ENCODE measurements at places on chromosomes 2 and 18. TPM values are rescaled to one million over a fixed set of nuclear protein-coding genes. Genes with fewer than 3 reads are reported as not detected.
A peak's percentile ranks its signal among the peaks of the same experiment; 100 is the strongest.

DNA sequence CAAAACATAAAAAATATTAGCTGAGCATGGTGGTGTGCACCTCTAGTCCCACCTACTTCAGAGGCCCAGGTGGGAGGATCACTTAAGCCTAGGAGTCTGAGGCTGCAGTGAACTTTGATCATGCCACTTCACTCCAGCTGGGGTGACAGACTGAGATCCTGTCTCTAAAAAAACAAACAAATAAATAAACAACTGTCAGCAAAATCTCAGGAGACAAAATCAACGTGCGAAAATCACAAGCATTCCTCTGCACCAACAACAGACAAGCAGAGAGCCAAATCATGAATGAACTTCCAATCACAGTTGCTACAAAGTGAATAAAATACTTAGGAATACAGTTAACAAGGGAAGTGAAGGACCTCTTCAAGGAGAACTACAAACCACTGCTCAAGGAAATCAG is 58.8 kb downstream of the TBR1 start:
- DNase-seq, result no peak

- peak; percentile 38 for DNase-seq
Observed at GRCh38 chr2:196066291-196067087, 2.1 kb downstream of the DNAH7 start.

DNA sequence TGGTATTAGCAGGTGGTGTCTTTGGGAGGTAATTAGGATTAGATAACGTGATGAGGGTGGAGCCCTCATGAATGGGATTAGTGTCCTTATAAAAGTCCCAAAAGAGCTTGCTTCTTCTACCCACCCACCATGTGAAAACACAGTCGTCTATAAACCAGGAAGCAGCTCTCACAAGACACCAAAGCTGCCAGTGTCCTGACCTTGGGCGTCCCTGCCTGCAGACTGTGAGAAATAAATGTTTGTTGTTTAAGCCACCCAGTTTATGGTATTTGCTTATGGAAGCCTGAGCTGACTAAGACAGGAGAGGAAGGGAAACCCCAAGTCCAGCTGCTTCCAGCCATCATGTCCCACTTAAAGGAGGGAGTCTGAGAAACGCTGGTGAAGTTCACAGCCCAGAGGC is 13.6 kb downstream of the ADI1 start:
- peak; percentile 57 for DNase-seq

RNASEH1 gene
- total RNA-seq, result 16.6 TPM

- DNase-seq, result no peak
Observed at GRCh38 chr18:63105636-63106316, 213.8 kb downstream of the BCL2 start.

- DNase-seq, result no peak
Observed at GRCh38 chr2:217290467-217290866, 430.6 kb upstream of the TNP1 start.

- DNase-seq, result no peak
Observed at GRCh38 chr2:131588152-131588873, 60.6 kb downstream of the CCDC74A start.

DNA sequence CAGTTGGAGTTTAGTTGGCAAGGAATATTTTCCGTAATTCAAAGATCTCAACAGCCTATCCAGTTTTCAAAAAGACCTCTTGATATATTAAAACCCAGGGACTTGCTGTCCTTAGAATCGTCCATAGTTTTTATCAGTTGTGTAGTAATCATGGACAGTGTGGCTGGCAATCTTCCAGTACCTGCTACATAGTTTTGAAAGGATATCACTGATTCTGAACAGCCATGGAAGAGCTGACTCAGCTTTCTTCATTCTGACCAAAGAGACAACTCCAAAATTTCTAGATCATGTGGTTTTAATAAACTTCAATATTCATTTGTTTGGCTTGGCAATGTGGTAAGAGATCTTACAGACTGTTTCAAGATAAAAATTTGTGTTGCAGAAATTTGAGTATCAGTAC is 616.7 kb downstream of the TDRD15 start:
- DNase-seq, result peak; percentile 32

Data from hepatocyte (in vitro differentiated cells).